ENCODE measurements at places on chromosomes 11 and 22.

- no peak for DNase-seq
Measured at GRCh38 chr22:19745155-19746101, 15.2 kb upstream of the TBX1 start.

DNA sequence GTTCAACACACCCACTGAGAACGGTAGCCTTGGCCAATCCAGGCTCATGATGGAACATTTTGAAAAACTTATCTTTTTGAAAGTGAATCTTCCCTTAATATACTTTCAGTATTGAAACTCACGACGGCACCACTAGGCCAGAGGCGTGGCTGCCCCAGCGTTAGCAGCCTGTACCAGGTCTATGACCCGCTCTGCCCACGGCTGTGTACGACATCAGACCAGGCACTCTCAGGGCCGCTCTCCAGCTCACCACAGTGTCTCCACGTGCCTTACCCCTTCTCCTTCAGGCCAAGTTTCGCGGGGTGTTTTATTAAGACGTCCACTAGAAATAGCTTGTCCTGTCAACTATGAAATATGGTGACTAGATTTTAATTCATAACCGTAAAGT lies 31.2 kb downstream of the ALG12 start:
- no peak for DNase-seq

- DNase-seq = peak; percentile 72
Measured at GRCh38 chr11:27296497-27296896, 66.5 kb downstream of the CCDC34 start.

GRCh38 chr11:8717544-8717875 lies 34.9 kb downstream of the RPL27A start:
- no peak for DNase-seq

- DNase-seq = no peak
Measured at GRCh38 chr11:124238512-124238911, 2.4 kb upstream of the OR8G1 start.

DNA sequence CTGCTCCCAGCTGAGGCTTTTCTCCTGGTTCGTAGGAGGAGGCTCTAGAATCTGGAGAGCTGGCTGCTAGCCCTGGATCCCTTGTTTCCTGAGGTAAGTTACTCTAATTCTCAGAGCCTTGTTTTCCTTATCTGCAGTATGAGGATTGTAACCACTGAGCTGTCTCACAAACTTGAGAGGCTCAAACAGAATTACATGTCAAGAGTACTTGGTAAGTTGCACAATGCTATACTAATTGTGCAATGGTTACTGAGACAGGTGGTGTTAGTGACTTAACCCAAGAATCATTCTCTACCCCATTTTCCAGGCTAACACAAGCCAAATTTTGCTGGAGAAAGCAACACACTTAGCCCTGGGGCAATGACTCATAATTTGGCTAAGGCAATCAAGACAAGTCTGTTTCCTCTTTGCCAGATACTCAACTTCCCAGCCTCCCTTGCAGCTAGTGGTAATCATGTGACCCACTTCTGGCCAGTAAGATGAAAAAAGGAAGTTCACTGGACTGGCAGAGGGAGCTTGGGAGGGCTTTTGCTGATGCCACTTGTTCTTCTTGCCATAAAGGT lies 348.0 kb downstream of the TENM4 start:
- DNase-seq = no peak

Measured in NCI-H2171 treated with DMSO at 0.1 percent for 48 hours (cell line).